ENCODE measurements at places on chromosomes 16 and 17.

GRCh38 chr16:1150511-1150982 lies 2.4 kb upstream of the CACNA1H start:
- DNase-seq: no peak

- DNase-seq: no peak
These were observed 8.8 kb downstream of the MAP3K14 start for GRCh38 chr17:45308016-45308365.

- DNase-seq: no peak
These were observed 6.5 kb downstream of the CPNE7 start for GRCh38 chr16:89581861-89582563.

DNA sequence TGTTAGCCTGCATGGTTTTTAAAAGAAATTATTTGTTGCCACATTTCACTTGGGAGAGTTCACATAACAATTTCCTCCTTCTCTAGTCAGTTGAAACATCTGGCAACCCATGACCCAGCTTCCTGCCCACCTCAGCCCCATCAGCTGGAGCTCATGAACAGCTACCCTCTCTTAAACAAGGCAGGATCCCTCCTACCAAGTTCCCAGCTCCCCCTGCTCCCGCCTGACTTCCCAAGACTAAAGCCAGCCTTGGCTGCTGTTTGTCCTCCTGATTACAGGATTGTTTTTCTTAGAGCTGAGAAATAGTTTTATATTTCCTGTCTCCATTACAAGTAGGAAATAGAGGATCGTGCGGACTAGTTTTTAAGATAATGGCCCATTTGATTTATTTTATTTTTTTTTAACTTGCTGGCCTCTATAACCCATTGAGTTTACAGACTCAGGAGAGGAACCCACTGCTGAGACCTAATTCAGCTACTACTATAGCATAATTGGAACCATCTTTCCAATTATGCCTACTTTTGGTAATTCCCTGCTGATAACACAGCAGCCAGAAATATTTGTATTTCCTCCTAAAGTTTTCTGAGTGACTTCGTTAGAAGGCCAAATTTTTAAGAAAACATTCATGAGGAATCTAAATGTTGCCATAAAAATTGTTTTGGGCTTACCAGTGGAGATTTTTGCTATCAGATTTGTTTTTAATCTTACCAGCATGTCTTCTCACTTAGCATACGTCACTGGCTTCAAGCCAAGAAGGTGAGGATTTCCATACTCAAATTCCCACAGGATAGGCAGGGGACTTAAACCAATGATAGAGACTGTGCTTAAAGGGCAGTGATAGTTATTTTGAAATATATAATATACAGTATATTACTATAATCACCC lies 90.0 kb downstream of the ELAC2 start:
- DNase-seq: no peak

DNA sequence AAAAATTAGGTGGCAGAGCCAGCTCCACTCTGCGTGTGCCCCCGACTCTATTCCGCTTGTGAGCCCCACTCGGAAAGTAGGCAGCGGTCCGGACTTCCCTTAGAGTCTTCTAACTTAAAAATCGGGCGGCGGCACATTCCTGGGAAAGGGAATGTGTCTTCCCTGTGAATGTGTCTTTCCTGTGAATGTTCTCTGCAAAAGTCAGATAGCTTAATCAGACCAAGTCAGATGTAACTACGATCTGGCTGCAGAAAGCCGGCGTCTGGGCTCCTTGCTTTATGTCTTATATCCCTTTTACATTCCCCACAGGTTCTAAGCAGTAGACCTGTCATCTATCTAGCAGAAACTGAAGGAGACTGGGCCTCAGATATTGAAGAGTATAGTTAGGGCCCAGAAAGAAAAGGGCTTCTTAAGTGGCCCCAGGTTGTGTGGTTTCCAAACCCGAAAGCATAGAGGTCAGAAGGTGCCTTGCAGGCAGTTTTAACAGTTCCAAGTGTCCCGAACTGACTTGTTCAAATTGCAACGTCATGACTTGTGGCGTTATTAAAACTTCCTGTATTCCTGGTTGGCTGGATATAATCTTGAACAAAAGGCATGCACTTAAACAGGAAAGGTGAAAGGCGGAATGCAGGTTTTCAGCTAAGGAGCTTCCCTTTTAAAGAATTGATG lies 601 bp downstream of the PHKB start:
- DNase-seq: no peak

- no peak for DNase-seq
These were observed 309.4 kb upstream of the XYLT1 start for GRCh38 chr16:17780181-17780580.

GRCh38 chr16:87324411-87325275 lies 7.5 kb upstream of the C16orf95 start:
- DNase-seq: no peak

GRCh38 chr17:6455321-6455705 lies 11.1 kb downstream of the PIMREG start:
- no peak for DNase-seq

- DNase-seq: no peak
These were observed 60.4 kb upstream of the IRX6 start for GRCh38 chr16:55263271-55264250.

GRCh38 chr16:79560318-79560717 lies 40.2 kb downstream of the MAF start:
- no peak for DNase-seq

DNA sequence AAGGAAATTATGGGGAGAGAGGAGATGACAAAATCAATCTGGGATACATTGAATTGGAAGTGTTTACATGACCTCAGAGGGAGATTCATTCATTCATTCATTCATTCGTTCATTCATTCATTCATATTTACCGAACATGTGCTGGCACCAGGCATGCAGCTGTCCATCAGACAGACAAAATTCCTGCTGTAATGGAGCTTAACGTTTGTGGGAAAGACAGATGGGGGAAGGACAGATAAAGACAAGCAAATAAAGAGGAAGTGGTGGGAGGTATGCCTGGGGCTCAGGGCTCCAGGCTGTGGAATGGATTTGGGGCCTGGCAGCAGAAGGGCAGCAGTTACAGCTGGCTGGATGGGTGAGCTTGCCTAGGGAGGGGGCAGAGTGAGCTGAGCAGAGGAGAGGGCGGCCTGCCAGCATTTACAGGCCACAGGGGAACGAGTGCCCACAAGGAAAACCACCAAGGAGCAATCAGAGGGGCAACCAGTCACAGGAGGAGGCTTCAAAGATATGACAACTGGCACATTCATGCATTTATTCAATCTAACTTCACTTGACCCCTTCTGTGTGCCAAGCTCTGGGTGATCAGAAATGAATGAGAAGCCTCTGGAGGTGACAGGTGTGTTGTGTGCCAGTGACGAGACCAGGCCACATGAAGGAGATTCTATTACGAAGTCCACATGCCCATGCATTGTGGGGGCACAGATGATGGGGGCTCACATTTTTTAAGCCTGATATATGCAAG lies 48.5 kb downstream of the ARHGAP27 start:
- no peak for DNase-seq

- DNase-seq: no peak
These were observed 7.8 kb downstream of the PMP22 start for GRCh38 chr17:15257258-15257788.

GRCh38 chr17:65670667-65671371 lies 109.4 kb upstream of the AXIN2 start:
- DNase-seq: no peak

- no peak for DNase-seq
These were observed 405.6 kb upstream of the TOM1L1 start for GRCh38 chr17:54494721-54495715.

DNA sequence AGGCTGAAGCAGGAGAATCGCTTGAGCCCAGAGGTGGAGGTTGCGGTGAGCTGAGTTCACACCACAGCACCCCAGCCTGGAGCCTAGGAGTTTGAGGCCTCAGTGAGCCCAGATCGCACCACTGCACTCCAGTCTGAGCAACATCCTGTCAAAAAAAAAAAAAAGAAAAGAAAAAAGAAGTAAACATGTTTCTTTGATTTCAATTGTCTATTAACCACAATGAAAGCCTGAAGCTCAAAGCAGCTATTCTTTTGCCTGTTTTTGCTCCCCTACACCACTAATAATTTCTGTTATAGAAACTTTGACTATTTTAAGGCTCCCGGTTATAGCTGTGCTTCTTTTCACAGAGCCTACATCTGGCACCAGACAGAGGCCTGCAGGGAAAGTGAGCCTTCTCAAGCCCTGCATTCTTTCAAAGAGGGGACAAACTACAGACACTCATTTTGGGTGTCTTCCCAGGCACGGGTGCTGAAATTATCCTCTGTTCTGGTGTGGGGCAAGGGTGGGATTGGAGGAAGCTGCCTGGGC lies 14.2 kb upstream of the SLC52A1 start:
- DNase-seq: no peak

- DNase-seq: peak; percentile 30
These were observed 7.5 kb upstream of the NOS2 start for GRCh38 chr17:27807567-27808470.
